SHP77 treated with DMSO at 0.1 percent for 48 hours (cell line): ENCODE measurements at places on chromosomes 2 and 18.

GRCh38 chr18:48771641-48772375, 179.0 kb downstream of the SMAD7 start:
- no peak for DNase-seq

DNA sequence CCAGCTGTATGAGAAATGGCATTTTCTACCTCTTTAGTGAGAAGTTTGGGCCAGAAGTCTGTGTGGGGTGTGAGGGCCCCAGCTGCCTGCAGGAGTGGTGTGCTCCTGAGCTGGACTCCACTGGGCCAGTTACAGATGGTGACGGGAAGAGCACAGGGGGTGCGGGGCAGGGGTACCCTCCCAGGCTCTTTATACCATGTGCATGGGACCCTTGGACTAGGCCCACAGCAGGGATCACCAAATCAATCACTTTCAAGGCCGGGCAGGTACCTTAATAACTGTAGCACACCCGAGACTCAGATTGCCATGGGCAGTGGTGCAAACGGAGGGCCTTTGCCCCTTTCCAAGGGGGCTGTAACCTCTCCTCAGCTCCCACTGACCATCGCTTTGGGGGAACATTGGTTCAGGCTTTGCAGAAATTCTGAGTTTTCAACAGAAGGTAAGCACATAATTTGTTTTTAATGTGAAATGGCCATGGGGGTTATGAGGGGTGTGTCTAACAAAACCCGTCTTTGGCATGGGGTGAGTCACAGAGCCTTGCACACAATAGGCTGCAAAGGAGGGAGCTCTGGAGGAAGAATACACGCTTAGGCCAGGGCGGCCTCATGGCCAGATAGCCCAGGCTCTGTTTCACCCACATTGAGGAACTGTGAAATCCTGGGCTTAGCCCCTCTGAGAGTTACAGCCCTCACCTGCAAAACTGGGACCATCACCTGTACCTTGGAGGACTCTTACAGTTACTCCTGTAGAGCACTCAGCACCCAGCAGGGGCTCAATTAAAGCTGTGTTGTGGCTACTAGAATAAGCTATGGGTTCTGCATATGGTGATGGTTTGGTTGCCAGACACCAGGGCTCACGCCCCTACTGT, 141.0 kb upstream of the BCL2L11 start:
- no peak for DNase-seq

DNA sequence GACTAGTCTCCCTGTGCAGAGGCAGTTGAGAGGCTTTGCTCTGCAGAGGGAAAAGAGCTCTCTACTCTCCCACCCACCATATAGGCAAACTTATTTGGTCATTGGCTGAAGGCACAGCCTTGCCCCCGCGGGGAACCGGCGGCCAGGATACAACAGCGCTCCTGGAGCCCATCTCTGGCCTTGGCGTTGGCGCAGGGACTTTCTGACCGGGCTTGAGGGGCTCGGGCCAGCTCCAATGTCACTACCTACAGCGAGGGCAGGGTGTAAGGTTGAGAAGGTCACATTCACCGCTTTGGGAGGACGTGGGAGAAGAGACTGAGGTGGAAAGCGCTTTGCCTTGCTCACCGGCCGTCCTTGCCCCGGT, 2.2 kb downstream of the ONECUT2 start:
- DNase-seq = no peak

DNA sequence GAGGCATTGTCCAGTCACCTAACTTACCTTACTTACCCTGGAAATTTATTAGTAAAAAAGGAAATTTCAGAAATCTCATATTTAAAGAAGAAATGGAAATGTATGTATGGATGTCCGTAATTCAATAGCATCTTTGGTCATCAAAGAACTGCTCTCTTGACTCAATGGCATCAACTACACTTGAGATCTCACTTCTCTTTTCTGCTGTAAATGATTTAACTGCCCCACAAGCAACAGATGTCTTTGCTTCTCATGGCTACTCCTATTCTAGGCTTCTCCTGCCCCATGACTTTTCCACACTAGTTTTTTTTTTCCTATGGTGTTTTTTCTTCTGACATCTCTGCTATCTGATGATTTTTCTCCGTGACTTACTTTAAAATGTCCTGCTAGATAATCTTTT, 34.0 kb upstream of the ERMN start:
- no peak for DNase-seq

DNA sequence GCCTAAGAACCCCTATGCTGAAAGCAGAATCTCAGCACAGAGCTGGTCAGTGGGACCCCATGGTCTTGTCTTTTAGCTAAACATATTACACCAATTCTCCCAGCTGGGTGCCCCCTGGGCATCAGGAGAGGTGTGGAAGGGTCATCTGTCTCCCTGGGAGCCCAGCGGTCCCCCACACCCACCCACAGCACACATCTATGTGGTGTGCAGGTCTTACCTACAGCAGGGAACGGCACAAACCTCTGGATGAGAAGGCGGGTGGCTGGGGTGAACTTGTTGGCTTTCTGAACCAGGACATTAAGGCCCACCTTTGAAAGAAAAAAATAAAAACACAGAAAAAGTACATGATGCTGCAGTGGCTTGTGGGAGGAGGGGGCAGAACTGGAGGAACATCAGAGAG, 70.7 kb downstream of the EMX1 start:
- DNase-seq = no peak

DNA sequence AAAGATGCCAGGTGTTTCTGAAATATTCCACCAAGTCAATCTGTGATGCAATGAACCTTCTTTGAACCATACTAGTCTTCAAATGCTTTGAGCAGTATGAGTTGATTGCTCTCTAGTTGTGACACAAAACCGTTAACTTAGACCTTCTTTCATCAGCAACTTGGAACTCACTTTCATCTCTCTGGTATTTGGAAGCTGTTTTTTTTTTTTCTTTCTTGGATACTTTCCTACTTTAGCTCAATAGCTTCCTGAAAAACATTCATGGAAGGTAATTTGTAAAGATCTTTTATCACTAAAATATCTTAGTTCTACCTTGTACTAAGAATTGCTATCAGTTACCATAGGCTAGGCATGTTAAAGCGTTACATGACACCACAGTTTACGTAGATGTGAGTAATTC, 1071.9 kb upstream of the CHAC2 start:
- DNase-seq = no peak
